ENCODE measurements at places on chromosomes 13 and 19.

DNA sequence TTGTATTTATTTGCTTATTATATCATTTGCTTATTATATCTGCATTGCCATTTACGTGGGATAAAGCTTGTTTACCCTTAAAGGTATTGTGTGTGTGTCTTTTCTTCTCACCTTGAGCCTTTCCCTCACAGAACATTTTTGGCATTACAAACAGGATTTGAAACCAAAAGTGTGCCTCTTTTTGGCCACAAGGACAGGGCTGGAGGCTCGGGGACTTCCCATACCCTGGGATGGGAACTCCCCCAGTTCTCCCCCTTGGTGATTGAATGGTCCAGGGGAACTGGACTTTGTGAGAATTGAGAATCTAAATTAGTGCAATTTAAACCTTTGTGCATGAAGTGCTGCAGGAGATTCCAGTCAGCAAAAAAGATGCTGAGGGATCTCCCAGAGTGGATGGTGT is 2.4 kb upstream of the ZNF506 start:
- no peak for DNase-seq

- DNase-seq: peak; percentile 49
Observed at GRCh38 chr13:37869756-37870488, at the start of gene TRPC4. TRPC4 (minus strand) TSS chr13:37869772; CDS start chr13:37783333, 86,439 bp downstream.

- DNase-seq: no peak
Observed at GRCh38 chr19:3360421-3361383, 5.7 kb upstream of the NFIC start.

DNA sequence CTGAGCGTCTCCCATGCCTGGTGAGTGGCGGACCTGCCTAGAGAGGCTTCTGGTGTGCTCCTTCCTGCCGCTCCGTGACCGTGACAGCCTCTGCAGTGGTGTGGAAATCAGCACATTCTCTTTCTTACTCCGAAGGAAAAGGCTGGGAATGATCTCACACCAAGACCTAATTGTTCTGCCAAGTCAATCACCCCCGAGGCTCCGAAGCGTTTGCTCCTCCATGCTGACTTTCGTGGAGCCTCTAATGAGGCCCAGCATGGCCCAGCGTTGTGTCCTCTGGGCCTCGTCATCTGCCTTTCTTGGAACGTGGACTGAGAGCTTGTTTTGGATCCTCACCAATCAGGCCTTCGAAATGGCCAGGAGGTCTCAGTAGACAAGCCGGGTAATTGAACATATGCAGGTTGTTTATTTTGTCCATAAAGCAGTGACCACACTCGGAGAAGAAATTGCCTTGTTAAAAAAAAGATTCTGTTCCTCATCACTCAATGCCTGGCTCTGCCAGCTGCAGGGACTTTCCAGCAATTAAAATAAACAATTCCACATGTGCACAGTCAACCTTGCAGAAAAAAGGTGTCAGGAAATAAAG is 107.1 kb downstream of the UBL3 start:
- DNase-seq: no peak

DNA sequence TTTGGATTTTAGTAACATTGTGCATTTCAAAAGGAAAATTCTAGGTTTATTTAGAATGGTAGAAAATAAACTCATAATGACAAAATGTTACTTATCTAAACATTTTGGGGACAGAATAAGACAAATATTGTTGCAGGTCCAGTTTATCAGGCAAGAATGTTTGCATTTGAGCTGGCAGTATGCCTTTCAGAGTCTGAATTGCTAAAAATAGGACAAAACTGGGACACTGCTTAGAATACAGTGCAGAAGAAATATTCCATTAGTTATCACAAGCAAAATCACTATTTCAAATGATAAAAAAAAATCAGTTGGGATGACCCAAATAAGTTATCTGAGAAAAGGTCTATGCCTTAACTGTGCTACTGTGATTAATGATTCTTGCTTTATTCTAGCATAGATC is 870.3 kb upstream of the MIR17HG start:
- DNase-seq: no peak

DNA sequence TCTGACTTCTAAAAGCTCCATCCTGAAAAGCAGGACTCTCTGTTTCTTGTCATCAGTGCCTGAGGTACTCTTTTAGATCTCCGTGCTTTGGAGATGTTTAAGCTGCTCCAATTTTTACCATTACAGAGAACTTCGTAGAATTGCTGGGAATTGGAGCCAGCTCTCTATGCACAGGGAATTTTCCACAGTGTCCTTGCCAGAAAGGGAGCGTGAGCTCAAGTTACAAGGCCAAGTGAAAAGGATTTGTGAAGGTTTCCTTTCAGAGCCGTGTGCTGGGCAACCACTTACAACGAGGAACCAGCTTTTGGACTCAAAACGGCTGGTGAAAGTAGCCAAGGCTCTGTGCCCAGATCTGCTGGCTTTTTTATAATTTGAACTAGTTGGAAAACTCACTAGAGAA is 82.6 kb downstream of the NUFIP1 start:
- no peak for DNase-seq

DNA sequence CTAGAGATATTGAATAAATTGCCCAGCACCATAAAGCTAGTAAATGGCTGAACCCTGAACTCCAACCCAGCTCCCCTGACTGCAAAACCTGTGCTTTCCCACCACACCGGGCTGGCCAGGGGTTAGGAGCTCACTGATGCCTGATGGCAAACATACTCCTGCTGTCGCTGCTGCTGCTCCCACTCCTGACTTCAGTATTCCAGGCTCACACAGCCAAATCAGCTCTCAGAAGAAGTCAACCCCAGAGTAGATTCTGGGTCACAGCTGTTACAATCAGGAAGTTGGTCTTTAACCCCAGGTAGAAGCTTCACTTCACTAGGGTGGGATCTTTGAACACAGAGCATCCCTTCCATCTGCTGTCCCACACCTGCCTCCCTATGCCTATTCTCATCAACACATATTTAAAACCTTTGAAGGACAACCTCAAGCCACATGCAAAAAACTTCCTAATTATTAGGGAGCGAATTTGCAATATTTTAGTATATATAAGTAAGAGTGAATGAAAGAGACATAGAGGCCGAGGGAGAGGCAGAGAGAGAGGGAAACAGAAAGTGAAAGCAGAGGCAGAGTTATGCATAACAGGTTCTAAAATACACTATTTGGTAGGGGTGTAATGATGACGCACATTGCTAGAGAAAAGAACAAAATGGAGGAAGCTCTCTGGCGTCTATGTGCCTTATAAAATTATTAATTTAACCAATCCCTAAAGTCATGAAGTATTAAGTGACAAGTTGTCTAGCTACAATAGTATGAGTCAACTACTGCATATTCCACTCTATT is 99.4 kb upstream of the SERP2 start:
- DNase-seq: no peak

- DNase-seq: no peak
Observed at GRCh38 chr13:105702441-105702840, 833.0 kb downstream of the EFNB2 start.

- DNase-seq: no peak
Observed at GRCh38 chr19:54470991-54471782, 1.9 kb downstream of the CDC42EP5 start.

GRCh38 chr13:46058268-46058667 is 5.7 kb upstream of the ZC3H13 start:
- no peak for DNase-seq

- DNase-seq: no peak
Observed at GRCh38 chr19:3189702-3190469, 4.2 kb downstream of the NCLN start.
